ENCODE measurements at places on chromosomes 16 and 17.

- DNase-seq, result peak; percentile 38
These were observed 49.1 kb upstream of the TANC2 start for GRCh38 chr17:62916684-62917571.

- DNase-seq, result no peak
These were observed 4.1 kb downstream of the KRTAP29-1 start for GRCh38 chr17:41298458-41299135.

- no peak for DNase-seq
These were observed 26.4 kb upstream of the TMEM220 start for GRCh38 chr17:10756185-10756584.

DNA sequence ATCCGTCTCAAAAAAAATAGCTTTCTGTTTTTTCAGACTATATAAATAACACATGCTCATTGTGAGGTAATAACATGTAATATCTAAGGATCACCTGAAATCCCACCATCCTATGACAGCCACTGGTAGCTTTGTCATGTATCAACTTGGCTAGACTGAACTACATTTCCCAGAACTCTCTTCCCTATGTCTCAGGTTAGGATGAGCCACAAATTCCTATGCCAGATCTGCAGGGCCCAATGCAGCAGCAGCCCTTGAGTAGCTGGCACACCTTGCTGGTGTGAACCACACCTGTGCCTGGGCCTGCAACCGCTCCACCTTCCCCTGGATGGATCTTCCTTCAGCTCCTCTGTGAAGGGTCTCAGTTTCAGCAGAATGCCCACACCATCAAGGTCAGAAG is 28.1 kb downstream of the OGFOD1 start:
- DNase-seq, result no peak

DNA sequence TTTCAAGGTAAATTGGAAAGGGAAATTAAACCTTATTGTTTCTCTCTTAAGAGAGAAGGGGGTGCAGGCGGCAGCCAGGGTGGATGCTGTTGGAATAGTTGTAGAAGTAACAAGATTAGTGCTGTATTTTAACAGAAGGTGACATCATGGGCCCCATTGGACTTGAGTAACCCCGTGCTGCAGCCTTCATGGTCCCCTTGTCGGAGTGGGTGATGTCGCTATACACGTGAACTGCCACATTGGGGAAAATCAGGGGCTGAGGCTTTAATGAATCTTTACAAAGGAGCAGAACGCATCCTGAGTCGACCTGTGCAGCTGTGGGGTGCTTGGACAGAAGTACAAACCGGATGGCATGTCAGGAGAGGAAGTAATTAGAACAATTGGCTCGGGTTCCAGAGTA is 3.2 kb downstream of the SNX11 start:
- DNase-seq, result no peak

- no peak for DNase-seq
These were observed 21.7 kb downstream of the ACSF3 start for GRCh38 chr16:89115216-89115861.

- no peak for DNase-seq
These were observed 73.5 kb downstream of the FOXL1 start for GRCh38 chr16:86651823-86652222.

- DNase-seq, result no peak
These were observed 66.7 kb downstream of the COX10 start for GRCh38 chr17:14135906-14136590.

DNA sequence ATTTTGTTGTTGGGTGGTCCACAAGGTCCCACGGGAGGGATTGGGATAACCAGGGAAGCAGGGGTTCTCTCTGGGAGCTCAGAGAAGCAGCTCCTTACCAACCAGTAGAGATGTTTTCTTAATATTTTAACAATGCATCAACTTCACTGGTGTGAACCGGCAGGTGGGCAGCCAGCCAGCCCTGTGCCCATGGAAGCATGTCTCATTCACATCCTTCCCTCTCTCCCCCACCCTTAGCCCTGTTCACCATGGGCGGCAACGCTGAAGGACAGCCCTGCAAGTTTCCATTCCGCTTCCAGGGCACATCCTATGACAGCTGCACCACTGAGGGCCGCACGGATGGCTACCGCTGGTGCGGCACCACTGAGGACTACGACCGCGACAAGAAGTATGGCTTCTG is 9.3 kb downstream of the MMP2 start:
- DNase-seq, result no peak

GRCh38 chr16:35431829-35432663 is 1972.6 kb downstream of the TP53TG3F start:
- DNase-seq, result no peak

DNA sequence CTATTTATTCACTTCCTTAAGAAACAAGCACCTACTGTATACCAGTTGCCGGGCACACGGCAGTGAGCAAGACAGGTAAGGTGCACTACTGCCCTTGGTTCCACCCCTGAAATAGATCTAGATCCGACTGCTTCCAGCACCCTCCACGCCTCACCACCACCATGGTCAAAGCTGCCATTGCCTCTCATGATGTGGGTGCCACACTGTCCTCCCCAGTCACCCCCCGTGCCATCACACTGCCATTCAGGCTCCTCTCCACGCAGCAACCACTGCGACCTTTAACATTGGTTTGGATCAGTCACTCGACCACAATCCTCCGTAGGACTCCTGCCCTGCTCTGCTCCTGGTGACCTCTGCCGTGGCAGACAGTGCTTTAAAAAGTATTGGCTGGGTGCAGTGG is 226.8 kb downstream of the CPPED1 start:
- DNase-seq, result no peak

- no peak for DNase-seq
These were observed 285.3 kb upstream of the IRX5 start for GRCh38 chr16:54645345-54645744.

DNA sequence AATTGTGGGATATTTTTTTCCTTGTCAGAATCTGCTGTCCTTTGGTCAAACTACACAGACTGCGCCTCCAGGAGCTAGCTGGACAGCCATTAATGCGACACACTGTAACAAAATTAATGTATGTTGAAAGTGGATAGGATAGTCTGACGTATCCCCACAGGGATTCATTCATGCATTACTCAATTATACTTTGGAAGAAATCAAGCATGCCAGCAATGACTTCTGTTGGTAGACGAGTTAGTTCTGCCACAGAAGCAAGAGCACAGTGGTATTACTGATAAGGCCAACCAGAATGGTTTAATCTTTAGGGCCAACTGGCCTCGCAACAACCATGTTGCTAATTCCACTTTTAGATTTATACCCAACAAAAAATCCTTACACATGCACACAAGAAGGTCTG is 106.4 kb upstream of the TOB1 start:
- DNase-seq, result no peak

DNA sequence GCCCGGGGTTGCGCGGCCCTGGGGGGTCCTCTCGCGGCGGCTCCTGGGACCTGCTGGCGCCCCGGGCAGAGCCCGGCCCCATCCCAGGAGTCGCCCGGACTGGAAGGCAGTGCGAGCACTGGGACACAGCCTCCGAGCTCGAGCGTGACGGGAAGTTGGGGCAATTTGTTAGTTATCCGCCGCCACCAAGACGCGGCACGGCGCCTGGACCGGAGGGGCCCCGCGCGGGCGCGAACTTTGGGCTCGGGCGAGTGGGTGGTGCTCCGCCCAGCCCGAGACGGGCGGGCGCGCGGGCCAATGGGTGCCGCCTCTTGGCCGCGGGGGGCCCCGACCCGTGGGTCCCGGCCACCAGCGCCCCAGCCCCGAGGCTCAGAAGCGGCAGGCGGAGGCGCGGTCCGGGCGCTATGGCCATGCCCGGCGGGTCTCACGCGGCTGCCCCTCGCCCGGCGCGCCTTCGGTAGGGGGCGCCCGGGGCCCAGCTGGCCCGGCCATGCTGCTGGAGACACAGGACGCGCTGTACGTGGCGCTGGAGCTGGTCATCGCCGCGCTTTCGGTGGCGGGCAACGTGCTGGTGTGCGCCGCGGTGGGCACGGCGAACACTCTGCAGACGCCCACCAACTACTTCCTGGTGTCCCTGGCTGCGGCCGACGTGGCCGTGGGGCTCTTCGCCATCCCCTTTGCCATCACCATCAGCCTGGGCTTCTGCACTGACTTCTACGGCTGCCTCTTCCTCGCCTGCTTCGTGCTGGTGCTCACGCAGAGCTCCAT is at the start of gene ADORA2B:
ADORA2B (plus strand) TSS at position 372 of the 768 bp plus-strand sequence; CDS start at position 491, 119 bp downstream.
- DNase-seq, result peak; percentile 69

GRCh38 chr16:85673529-85674417 is 15.0 kb downstream of the GINS2 start:
- peak; percentile 22 for DNase-seq
